ENCODE measurements at places on chromosomes 16 and 17.

DNA sequence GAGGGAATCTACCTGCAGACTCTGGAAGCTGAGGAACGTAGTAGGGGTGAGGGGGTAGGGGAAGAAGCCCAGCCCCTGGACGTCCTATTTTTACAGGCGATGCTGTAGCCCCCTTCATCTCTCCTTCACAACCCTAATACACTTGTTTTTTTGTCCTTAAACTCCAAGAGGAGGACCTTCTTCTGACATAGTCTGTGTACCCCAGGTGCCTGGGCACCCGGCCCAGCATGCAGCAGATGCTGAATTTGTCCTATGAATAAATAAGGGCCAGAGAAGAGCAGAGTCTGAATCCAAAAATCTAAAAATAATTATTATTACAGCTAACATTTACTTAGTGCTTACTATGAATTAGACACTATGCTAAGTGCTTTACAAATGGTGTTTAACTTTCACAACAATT is 5.1 kb downstream of the KIF18B start:
- DNase-seq, result no peak

DNA sequence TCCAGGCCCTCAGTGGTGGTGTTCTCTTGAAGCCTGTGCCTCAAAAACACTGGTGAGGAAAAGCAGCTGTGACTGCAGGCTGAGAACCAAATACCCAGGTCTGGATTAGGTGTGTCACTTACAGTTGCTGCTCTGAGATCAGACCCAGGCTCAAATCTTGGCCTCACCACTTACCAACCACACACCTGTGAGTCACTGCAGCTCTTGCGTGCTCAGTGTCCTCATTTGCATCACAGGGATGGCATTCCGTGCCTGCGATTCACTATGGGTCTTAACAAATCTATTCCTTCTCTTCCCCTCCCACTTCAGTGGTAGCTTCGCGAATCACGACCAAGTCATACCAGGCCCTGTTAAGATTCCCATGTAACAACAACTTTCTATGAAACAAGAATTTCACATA is 233.4 kb upstream of the HSBP1 start:
- DNase-seq, result no peak

GRCh38 chr17:69069226-69069750 is 8.6 kb upstream of the ABCA9 start:
- no peak for DNase-seq

DNA sequence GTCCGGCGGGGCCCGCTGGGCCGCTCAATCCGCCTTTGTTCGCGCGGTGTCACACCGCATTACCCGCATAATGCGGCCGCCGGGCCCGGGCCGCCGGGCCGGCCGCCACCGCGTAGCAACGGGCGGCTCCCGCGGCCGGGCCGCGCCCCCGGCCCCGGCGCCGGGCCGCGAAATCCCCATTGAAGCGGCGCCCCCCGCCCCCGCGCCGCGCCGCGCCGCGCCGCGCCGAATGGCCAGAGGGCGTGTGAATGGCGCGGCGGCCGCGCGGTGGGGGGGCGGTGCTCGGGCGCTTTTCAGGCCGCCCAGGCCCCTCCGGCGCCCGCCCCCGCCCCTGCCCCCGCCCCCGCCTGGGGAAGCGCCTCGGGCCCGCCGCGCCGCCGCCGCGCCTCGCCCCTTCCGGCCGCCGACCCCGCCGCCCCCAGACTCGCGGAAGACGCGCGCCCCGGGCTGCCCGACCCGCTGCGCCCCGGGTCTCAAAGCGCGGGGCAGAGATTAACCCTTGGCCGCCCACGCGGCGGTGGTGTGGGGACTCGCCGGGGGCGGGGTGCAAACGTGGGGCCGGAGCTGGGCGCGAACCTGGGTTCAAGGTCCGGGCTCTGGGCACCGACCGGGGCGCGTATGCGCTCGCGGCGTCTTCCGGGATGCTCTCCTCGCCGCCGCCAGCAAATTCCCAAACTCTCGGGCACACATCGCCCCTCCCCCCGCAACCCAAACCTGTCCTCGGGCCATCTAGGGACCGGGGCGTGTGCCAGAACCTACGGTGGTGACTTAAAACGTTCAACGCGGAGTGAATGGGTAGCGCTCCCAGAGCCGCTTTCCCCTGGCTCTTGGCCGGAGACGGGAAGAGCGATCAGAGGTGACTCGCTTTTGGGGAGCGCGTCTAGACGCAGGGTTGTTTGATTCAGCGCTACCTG is 46.7 kb downstream of the WNT3 start:
- peak; percentile 48 for DNase-seq

- no peak for DNase-seq
Measured at GRCh38 chr16:25799816-25800215, 108.1 kb downstream of the HS3ST4 start.

- DNase-seq, result no peak
Measured at GRCh38 chr17:48550502-48551213, 5.7 kb upstream of the HOXB2 start.

GRCh38 chr17:50145532-50146229 is 4.8 kb downstream of the PPP1R9B start:
- DNase-seq, result no peak

DNA sequence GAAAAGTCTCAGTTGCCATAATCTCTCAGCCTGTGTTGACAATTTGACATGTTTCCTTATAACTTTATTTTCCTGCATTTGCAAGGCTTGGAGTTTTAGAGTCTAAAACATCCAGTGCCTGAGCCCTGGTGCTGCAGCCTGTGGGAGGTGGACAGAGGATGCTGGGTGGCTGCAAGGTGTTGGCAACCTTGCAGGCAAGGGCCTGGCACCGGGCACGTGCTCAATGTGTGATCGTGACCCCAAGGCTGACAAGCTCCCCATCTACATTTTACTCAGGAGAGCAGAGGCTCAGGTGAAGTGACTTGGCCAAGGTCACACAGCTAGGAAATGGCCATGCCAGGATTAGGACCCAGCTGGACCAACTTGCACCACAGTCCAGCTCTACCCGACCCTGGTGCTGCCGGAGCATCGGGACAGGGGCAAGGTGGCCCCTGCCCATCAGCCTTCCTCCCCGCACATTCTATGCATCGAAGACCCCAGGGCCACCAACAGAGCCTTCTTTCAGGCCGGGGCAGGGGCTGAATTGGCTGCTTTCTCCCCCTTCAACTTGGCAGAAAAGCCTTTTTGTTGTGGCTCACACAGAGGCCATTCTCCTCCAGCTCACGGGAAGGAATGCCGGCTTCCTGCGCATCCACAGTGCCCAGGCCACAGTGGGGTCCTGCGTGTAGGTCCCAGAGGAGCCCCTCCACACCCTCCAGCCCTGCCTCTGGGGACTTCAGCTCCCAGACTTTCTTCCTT is 23.1 kb downstream of the MMP15 start:
- DNase-seq, result no peak

All from activated T-cell treated with anti-CD3 and anti-CD28 coated beads, Interleukin-2, amount 50 U/mL, for 24 hours (primary cell).